Chondrocyte (in vitro differentiated cells): ENCODE measurements at places on chromosomes 13 and 19. TPM values are rescaled to one million over a fixed set of nuclear protein-coding genes. Genes with fewer than 3 reads are reported as not detected.
A peak's percentile ranks its signal among the peaks of the same experiment; 100 is the strongest.

DNA sequence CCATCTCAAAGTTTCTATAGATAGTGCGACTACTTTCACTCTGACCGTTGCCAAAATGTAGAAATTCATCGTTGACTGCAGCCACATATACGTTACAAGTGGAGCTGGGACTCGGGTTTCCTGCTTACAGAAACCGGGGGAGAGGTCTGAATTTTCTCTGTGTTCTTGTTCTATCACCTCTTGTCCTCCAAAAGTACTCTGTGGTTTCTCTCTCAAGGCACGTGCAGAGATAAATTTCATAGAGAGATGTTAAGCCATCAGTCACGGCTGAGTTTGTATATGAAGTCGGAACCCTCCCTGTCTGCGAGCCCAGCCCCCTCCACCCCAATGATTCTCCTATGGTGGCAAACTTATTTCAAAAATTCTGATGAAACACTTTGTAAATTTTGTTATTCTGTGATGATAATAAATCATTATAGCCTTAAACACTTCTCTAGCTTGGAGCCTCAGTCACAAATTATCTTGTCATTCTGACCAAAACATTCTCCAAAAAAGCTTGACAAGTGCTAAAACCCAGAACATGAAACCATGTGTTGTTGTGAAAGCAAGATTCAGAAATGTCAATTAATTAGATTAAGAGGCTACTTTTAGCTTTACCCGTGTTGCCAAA, 87.5 kb downstream of the TSHZ3 start:
- H3K36me3 ChIP-seq, result no peaks in the 10 kb centered on the region
- H3K4me3 ChIP-seq, result peak overlapping the region; percentile 20
- no peaks in the 10 kb centered on the region for H3K27me3 ChIP-seq
- peaks cover 23% of the 10 kb centered on the region for H3K4me1 ChIP-seq
- DNase-seq, result no peak
- H3K27ac ChIP-seq, result peak overlapping the region; percentile 53

DNA sequence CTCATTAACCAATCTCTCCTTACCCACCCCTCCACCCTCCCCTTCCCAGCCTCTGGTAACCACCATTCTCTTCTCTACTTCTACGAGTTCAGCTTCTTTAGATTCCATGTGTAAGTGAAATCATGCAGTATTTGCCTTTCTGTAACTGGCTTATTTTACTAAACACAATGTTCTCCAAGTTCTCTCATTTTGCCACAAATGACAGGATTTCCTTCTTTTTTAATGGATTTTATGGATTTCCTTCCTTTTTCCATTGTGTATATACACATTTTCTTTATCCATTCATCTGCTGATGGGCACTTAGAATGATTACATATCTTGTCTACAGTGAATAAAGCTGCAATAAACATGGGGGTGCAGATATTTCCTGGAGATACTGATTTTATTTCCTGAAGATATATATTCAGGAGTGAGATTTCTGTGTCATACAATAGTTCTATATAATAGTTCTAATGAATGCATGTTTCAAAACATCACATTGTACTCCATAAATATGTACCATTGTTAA, 20.2 kb downstream of the KCTD12 start:
- no peaks in the 10 kb centered on the region for H3K4me1 ChIP-seq
- peaks cover 2% of the 10 kb centered on the region for H3K36me3 ChIP-seq
- H3K27me3 ChIP-seq, result peaks cover 12% of the 10 kb centered on the region
- H3K27ac ChIP-seq, result no peak overlapping the region
- no peak for DNase-seq

ATP12A gene
- total RNA-seq, result not detected in 3 replicates

KRTDAP gene
- not detected in 3 replicates for total RNA-seq

POGLUT2 gene
- 37.3 to 45.8 TPM (median 39.1 TPM) in 3 replicates for total RNA-seq
